Smooth muscle cell of the brain vasculature (primary cell): ENCODE measurements at places on chromosomes 12 and 14.

DNA sequence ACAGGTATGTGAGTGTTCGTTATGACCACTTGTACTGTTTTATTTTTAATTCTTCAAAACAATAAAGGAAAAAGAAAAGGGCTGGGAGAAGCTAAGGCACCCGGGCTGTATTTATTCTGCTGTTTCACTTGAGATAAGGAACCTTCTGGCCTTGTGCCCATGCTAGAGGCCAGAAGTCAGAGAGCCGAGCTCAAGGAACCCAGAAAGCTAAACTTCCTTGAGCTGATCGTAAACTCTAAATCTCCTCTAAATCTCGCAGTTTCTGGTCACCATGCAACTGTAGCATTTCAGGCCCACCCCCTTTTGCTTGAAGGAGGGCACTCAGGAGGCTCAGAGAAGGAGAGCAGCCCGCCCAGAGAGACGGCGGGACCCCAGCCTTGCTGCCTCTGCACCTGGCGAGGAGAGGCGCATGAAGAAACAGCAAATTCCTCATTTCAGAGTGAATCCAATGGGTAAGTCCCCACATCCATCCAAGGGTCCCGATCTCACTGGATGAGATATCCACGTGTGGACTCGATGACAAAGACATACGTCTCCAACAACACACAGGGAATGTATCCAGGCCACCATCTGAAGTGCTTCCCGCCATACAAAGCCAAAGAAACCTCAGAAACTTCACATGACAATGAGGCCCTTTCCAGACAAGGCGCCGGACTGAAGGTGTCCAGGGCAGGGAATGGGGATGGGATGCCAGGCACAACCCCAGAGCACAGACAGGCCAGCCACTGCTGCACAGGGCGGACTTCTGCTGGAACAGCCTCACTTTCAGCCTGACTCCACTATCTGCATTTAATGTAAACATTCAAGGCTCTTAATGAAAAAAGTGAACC is 14.6 kb downstream of the CCDC88C start:
- no peak for DNase-seq

- DNase-seq = no peak
Observed at GRCh38 chr12:18483698-18484325, 222.5 kb downstream of the PIK3C2G start.

DNA sequence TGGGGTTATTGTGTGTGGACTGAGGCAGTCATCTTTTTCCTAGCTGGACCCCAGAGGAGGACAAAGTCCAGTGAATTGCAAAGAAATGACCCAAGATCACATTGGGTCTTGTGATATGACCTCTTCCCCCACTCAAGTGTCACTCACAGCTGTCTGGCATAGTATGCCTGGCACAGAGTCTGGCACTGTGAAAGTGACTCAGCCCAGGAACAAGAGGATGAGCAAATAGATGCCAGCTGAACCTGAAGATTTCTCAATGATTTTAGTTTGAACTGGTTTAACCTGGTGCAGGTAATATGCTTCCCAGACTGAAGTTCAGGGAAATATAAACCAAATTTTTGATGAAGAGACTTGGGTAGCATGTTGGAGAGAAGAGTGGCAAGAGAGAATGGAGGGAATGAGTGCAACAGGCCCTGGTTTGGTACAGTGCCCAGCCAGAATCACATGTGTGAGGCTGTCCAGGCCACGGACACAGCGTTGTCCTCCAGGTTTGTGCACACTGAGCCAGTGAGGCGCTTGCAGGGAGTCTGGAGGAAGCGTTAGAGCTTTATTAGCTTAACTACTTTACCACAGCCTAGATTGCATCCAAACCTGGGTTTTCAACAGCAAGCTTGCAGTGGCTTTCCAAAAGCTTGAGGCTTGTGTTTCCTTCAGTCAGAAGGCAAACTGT is 332.9 kb downstream of the NUAK1 start:
- no peak for DNase-seq

DNA sequence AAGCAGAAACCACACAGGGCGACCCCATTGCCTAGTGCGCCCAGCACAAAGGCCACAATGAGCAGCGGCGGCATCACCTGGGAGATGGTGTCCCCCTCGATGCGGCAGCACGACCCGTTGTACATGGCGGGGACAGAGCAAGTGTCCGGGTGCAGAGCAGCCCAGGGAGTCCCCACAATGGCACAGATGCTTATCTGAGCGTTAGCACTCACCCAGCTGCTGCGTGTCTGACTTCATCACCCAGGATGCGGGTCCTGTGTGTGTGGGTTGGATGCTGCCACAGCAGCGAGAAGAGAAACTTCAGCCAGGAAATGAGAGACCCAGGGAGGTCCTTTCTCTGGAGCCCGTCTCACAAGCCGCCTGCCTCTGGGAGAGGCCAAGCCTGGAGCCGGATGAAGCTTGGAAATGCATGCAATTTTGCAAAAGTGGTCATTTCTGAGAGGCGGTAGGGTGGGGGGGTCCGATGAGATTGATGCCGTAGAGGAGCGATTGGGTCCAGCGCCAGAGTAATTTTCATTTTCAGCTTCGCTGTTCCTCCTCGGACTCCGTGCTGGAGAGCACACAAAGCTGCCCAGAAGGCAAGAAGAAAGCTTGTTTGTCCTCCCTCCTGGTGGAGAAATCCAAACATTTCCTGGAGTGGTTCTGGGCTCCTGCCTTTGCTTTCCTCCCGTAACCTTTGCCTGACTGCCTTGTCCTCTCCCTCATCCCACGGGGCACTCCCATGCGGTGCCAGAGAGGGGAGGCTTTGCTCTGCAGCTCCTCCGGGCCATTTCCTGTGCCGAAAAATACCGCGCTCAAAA is at the start of gene HCAR1:
HCAR1 (minus strand) TSS at position 630 of the 800 bp plus-strand sequence; CDS start at position 125, 505 bp downstream.
- DNase-seq = peak; percentile 62
